Brain pericyte (primary cell): ENCODE measurements at places on chromosomes 1 and 21.

DNA sequence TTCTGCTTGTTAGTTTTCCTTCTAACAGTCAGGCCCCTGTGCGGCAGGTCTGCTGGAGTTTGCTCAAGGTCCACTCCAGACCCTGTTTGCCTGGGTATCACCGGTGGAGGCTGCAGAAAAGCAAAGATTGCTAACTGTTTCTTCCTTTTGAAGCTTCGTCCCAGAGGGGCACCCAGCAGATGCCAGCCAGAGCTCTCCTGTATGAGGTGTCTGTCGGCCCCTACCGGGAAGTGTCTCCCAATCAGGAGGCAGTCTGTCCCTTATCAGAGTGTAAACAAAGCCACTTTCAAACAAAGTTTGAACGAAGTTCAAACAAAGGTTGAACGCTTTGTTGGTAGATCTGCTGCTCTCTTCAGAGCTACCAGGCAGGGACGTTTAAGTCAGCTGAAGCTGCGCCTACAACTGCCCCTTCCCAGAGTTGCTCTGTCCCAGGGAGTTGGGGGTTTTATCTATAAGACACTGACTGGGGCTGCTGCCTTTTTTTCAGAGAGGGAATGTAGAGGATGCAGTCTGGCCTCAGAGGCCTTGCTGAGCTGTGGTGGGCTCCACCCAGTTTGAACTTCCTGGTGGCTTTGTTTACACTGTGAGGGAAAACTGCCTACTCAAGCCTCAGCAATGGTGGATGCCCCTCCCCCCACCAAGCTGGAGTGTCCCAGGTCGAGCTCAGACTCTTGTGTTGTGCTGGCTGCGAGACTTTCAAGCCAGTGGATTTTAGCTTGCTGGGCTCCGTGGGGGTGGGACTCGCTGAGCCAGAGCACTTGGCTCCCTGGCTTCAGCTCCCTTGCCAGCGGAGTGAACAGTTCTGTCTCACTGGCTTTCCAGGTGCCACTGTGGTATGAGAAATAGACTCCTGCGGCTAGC lies 401.8 kb downstream of the SRGAP2C start:
- DNase-seq = no peak

DNA sequence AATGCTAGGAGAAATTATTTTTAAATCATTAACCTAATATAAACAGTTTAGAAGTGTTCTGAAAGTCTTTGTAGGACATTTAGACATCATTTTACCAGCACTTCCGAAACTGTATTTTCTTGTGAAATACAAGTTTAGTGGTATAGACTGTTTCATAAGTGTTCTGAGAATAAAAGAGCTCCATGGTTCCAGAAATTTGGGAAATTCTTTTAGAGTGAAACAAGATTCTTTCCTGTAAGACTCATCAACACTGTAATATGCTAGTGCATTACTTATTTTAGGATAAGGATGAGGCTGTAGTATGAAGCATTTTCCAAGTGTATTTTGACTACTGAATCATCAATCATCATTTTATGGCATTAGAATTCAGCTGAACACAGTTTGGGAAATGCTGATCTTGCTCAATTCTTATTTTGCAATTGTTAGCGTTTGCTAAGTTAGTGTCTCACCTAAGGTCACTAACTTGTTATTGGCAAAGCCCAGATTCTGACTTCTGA lies 73.4 kb downstream of the CEP350 start:
- DNase-seq = no peak

DNA sequence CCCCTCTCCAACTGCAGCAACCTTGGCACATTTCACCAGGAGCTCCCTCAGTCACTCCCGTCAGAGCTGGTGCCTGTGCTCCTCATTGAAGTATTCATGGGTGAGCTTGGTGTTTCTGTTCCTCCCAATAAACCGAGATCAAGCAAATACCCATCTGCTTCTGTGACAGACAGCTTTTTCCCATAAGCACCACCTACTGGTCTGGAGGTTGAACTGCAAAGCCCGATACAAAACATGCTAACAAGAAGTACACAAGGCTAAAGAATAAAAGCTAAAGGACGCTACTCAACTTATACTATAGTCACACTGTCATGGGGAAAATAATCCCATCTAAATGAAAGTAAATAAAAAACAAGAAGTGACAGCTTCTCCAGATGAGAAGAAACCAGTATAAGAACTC lies 111.9 kb upstream of the C21orf91 start:
- DNase-seq = no peak

GRCh38 chr1:20361401-20361800 lies 70.7 kb downstream of the VWA5B1 start:
- no peak for DNase-seq

GRCh38 chr1:147514233-147514632 lies 27.1 kb upstream of the BCL9 start:
- no peak for DNase-seq

DNA sequence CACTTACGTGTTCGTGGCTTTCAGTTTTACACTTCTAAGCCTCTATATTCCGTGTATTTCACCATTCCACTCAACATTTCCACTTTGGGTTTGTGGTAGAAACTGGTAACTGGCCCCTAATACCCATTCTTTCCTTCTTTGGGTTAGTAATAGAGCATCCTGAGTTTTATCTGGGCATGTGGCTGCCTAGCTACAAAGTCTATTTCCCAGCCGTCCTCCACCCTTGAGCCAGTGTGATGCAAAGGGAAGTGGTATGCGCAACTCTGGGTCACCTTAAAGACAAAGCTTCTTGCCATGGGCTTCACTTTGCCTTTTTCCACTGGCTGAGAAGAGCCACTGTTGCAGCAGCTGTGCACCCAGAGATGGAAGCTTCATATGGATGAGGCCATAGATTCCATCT lies 73.9 kb downstream of the LAMC2 start:
- no peak for DNase-seq

- no peak for DNase-seq
Observed at GRCh38 chr1:162612606-162613400, 19.5 kb upstream of the DDR2 start.

- DNase-seq = no peak
Observed at GRCh38 chr1:42943728-42944127, 14.9 kb downstream of the SLC2A1 start.
